Activated naive CD8-positive, alpha-beta T cell treated with anti-CD3 and anti-CD28 coated beads for 36 hours (primary cell): ENCODE measurements at places on chromosomes 4 and X. TPM values are rescaled to one million over a fixed set of nuclear protein-coding genes. Genes with fewer than 3 reads are reported as not detected.

The CXCL3 gene
- total RNA-seq: not detected

The GAGE2A gene
- total RNA-seq: not detected

The SYP gene
- total RNA-seq: 4.6 TPM

The MMRN1 gene
- total RNA-seq: not detected

The S100G gene
- total RNA-seq: not detected

The FGFR3 gene
- not detected for total RNA-seq

The DUSP9 gene
- total RNA-seq: 0.23 TPM

The G3BP2 gene
- 249 TPM for total RNA-seq

The RS1 gene
- total RNA-seq: not detected

The GAB1 gene
- 0.74 TPM for total RNA-seq

The IL21 gene
- total RNA-seq: not detected

The CAMK2D gene
- total RNA-seq: 42.8 TPM

The RHOH gene
- 112 TPM for total RNA-seq

The HMGN5 gene
- total RNA-seq: 3.8 TPM

The TDO2 gene
- 0.16 TPM for total RNA-seq

GRCh38 chr4:82601242-82602015 is 39.6 kb upstream of the TMEM150C start:
- DNase-seq: no peak

- no peak for DNase-seq
Observed at GRCh38 chr4:81572402-81572801, 100.7 kb upstream of the RASGEF1B start.

- DNase-seq: no peak
Observed at GRCh38 chr4:168879188-168879587, 130.9 kb downstream of the CBR4 start.

- DNase-seq: no peak
Observed at GRCh38 chr4:134687646-134688628, 486.3 kb upstream of the PABPC4L start.

GRCh38 chr4:119026662-119027444 is 108.8 kb upstream of the MYOZ2 start:
- no peak for DNase-seq

- no peak for DNase-seq
Observed at GRCh38 chrX:139094671-139095592, 383.4 kb upstream of the FGF13 start.

DNA sequence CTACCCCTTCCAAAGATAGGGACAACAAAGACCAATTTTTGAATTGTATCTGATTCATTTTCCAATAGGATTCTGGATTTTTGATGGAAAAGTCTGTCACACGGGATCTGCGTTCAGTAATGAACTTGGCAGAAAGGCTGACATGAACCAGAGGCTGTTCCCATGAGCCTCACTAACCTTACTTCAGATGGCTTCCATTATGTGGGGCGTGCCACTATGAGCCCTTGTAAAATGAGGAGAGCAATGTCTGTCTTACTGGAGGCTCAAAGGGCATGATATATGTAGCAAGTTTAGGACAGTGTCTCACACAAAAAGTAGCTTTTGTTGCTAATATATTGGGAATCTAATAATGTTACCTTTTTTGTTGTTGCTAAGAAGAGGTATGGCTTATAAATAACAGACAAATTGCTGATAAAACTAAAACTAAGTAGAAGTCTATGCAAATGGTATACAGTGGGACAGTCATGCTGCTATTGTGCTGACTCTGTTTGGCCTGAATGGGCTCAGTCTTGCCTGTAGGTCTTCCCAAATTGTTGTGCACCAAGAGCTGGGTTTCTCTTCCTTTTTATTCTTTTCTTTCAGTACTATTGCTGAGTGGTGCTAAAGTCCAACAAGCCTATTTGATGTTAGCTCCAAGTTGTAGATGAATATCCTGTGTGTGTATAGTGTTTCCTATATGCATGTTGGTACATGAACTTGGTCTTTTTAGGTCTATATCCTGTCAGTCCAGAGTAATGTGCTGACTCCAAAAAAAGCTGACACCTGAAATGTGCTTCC is 132.1 kb downstream of the SPRY1 start:
- DNase-seq: no peak

DNA sequence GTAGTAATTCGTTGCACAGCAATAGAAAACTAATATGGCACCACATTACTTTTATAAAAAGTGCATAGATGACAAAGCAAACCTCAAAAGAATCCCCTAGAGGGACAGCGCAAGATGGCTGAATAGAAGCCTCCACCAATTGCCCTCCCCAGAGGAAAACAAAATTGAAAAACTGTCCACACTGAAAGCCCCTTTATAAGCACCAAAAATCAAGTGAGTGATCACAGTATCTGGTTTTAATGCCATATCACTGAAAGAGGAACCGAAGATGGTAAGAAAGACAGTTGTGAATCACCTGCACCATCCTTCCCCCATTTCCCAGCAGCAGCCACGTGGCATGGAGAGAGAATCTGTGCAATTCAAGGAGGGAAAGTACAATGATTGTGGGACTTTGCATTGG is 522.2 kb downstream of the GLUD2 start:
- no peak for DNase-seq

- DNase-seq: no peak
Observed at GRCh38 chr4:150082241-150082640, 4.0 kb downstream of the DCLK2 start.

- no peak for DNase-seq
Observed at GRCh38 chrX:57669961-57670360, 10.1 kb downstream of the NLRP2B start.

DNA sequence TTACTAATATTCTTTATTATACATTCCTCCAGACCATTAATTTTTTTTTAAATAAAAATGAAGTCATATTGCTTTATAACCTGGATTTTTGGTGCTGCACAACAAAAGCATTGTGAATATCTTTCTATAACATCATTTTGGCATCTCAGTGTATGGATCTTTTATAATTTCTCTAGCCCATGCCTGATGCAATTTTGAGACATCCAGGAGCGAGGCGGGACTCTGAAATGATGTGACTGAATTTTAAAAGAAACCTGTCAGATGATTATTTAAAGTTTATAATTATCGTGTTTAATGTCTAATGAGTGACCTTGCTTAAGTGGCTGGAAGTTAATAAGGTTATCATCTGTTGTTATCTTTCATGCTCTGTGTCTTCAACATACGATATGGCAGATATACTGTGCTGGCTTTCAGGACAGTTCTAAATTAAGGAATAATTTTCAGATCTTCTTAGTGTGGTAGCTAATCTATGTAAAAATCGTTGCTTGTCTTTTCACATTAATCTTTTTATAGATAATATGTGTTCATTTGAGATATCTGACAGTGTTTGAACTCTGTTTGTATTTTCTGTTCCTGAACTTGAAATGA is 58.8 kb downstream of the KIT start:
- no peak for DNase-seq

- DNase-seq: no peak
Observed at GRCh38 chr4:162838671-162839070, 328.0 kb downstream of the NAF1 start.

- DNase-seq: no peak
Observed at GRCh38 chrX:47579537-47579936, 2.7 kb upstream of the TIMP1 start.

DNA sequence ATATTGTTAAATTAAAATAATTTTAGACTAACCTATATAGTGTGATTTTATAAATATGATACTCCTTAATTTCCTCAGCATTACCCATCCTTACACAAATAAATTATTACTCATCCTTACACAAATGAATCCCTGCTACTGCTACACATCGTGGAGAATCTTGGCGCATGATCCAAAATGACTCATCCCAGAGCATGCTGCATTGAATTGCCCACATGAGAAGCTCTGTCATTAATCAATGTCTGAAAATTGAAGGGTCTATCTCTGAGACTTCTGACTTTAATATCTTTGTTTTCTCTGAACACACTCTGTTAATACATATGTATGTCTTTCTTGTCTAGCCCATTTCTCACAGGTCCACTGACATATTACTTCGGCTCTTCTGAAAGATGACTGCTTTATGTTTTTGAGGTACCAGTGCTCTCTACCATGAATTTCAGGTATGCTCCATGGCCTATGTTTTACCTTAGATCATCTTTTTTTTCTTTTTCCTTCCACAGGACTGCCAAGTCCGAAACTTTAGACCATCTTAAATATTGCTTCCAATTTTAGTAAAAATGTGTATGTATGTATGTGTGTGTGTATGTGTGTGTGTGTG is 15.7 kb upstream of the DUSP21 start:
- DNase-seq: no peak

GRCh38 chr4:15864651-15865566 is 73.6 kb downstream of the FGFBP1 start:
- no peak for DNase-seq

DNA sequence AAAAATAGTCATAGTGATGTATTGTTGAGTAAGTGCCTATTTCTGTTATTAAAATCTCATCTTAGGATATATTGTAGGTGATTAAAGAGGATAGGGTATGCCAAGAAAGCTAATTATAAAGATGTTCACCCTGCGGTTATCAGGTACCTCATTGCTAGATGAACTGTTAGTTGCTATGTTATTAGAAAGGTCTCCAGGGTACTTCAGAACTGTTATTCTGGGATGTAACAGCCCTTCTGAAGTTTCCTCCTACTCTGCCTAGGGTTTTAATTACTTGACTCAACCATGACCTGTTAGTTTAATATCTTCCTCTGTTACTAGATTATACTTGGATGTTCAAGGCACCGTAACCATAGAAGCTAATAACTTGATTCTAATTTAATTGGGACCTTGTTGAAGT is 15.4 kb downstream of the TMPRSS11E start:
- DNase-seq: no peak

GRCh38 chr4:867526-868250 is 41.8 kb upstream of the CPLX1 start:
- no peak for DNase-seq

GRCh38 chr4:104345598-104346242 is 149.0 kb downstream of the CXXC4 start:
- DNase-seq: no peak

GRCh38 chr4:31334086-31334910 is 614.1 kb downstream of the PCDH7 start:
- no peak for DNase-seq

DNA sequence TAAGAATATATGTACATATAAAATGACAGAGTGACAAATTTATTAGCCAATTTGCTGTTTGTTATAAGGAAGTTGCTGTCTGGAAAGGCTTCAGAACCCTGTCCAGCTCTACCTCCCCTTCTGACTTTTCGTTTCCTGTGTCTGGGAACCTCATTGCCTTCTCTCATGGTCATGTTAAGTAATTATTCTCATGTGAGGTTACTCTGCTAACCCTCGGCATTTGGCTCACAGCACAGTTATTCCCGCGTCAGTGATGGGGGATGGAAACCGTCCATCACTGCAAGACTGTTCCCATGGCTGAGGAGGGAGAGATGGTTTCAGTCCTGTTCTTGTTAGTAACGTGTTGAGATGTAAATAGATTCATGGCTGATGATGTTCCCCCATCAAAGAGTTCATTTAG is 11.9 kb downstream of the EDNRA start:
- no peak for DNase-seq
